Activated CD4-positive, alpha-beta T cell treated with anti-CD3 and anti-CD28 coated beads for 4 hours (primary cell): ENCODE measurements at places on chromosomes 7 and 10.

DNA sequence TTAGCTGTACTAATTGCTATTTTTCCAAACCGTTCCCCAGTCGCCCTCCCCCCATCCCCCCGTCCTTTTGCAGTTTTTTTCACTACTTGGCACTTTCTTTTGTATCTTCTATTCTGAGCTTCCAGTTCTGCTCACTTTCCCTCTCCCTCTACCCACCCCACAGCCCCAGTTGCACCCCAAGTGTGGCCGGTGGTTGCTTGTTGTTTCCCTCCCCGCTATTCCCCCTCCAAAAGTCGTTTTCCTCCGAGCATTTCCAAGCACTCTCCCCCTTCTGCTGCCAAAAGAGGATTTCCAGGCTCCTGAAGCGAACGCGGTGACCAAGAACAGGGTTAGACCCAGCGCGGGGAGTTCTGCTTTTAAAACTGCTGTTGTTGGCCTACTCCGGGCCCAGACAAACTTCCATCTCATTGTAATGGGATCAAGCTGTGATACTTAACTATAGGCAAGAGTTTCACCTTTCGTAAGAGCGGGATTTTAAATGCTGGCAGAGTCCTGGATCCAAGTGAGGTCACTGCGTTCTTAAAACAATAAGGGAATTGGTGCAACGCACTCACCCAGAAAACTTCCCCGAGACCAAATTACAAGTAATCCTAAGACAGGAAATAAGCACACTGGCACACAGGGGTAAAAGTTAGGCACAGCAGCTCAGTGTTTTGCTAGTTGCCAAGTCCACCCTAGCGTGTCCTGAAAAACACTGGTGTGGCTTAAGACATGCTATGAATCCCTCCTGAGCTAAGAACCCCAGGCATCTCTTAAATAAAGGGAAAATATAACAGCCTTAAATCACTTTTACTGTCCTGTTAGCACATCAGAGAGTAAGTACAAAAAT is 1.5 kb upstream of the RGS10 start:
- DNase-seq, result no peak

- no peak for DNase-seq
Measured at GRCh38 chr10:63757067-63757466, 235.9 kb downstream of the REEP3 start.

GRCh38 chr10:118735294-118735693 is 19.5 kb downstream of the CACUL1 start:
- DNase-seq, result no peak

- DNase-seq, result no peak
Measured at GRCh38 chr7:41747961-41748360, 45.1 kb upstream of the INHBA start.

- DNase-seq, result no peak
Measured at GRCh38 chr7:142595816-142596516, 153.3 kb upstream of the PRSS1 start.

GRCh38 chr7:64308016-64308270 is 5.8 kb upstream of the ZNF736 start:
- no peak for DNase-seq

GRCh38 chr7:115229401-115230105 is 307.7 kb downstream of the MDFIC start:
- DNase-seq, result peak; percentile 1

DNA sequence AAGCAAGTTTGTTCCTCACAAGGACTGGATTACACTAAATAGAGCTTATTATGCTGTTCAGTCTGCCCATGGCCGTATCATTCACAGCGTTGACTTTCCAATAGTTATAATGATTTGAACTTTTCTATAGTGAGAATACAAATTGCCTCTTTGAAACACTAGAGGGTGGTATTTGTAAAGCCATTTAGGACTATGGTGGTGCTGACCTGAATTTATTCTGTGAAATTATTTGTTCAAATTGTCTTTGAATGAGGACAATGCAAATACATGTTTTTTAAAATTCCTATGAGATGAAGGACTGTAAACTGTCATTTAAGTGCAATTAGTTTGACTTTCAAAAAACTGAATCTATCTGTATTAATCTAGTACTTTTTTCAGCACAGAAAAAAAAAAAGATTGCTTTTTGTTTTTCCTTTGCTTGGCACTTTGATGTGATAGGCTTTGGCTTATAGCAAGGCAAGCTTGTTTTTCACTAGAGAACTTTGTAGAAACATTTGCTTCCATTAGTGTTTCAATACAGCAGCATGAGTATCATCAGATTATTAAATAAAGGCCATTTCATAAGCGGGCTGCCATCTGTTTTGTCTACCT is 122.7 kb upstream of the TMEM229A start:
- no peak for DNase-seq

DNA sequence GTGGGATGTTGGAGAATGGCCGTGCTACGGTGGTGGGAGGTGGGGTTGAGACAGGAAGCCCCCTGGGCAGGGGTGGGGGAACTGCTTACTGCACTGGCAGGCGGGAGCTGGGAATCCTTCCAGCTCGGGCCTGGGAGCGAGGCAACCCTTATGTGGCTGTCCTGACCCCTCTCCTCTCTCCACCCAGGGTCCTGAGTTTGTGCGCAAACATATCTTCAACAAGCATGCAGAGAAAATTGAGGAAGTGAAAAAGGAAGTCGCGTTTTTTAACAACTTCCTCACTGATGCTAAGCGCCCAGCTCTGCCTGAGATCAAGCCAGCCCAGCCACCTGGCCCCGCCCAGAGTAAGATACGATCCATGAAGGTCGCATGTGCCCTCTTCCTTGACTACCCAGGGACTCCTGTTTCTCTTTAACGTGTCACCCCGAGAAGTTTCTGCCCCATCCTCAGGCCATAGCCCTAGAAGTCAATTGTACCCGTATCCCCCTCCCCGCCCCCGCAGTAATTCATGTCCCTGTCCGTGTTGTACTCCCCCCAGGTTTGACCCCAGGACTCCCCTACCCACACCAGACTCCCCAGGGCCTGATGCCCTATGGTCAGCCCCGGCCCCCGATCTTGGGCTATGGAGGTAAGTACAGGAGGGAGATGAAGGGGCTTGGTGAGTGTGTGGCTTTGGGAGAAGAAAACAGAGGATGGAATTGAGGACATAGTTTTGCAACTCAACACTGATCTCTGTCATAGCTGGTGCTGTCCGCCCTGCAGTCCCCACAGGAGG is 1.8 kb downstream of the UFSP1 start:
- DNase-seq, result peak; percentile 39

GRCh38 chr10:3624367-3624766 is 160.6 kb downstream of the KLF6 start:
- no peak for DNase-seq

- DNase-seq, result no peak
Measured at GRCh38 chr10:33022691-33023090, 64.7 kb upstream of the ITGB1 start.

- DNase-seq, result no peak
Measured at GRCh38 chr7:11221984-11222383, 248.3 kb downstream of the PHF14 start.

DNA sequence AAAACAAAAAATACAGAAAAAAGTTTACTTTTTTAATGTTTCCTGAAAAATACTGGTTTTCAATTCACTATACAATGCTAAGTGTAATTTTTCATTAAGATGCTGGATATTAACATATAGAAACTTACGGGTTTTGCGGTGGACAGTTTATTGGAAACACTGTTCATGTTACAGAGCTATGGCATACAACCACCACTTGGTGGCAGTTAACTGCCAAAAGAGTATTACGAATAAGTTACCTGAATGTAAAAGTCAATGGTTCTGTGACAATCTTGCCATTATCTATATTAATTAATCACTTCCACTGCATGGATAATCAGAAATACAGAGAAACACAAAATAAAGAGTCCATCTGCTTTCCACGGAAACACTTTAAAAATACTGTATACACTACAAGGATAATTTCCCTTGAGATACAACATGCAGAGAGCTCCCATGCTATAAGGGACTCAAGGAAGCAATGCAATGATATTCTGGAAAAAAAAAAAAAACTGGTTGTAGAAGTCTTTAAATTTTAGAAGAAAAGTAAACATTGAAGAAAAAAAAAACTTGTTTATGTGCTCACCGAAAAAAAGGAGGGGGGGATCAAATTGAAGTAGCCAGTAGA is 97.0 kb downstream of the TPK1 start:
- peak; percentile 6 for DNase-seq

DNA sequence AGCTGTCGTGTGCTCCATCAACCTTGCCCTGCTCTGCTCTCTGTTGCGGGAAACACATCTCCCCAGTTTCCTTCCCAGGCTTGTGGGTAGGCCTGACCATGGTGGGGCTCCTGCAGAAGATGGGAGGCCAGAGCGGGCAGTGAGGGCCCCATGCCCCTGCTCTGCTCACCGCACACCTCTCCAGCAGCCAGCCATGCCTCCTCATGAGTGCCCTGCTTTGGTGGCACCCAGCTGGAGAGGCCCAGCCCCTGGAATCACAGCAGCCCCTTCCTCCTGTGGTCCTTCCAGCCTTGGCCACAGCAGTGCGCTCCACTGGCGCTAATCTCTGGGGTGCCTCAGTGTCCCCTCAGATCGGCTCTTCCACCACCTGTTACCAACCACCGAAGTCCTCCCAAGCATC is 4.2 kb upstream of the OPN4 start:
- DNase-seq, result no peak

DNA sequence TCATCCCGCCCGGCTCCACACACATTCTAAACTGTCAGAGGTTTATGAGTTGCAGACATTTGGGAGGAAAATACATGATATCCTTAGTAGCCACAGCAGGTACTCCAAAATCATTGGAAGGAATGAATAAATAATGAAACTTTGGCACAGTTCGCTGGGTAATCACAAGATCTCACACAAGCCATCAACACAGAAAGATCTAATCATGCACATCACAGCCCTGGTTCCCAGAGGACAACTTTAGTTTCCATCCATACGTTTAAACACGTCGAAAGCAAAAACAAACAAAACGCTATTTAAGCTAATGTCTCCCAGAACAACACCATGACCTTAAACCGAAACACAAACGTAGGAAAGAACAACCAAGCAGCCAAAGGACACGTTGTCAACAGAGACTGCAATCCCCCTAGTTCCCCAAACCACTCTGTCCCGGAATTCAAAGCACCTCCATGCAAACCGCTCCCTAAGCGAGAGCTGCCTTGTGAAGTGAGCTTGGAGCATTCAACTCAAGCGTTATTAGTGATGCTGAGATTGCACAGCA is 12.3 kb downstream of the SVIL start:
- no peak for DNase-seq

- no peak for DNase-seq
Measured at GRCh38 chr10:30411263-30411662, 22.7 kb upstream of the MAP3K8 start.

- DNase-seq, result no peak
Measured at GRCh38 chr7:45920502-45921380, at the start of gene IGFBP3. Gene IGFBP3 (minus strand): TSS chr7:45921272. CDS start chr7:45921140, 132 bp downstream.

DNA sequence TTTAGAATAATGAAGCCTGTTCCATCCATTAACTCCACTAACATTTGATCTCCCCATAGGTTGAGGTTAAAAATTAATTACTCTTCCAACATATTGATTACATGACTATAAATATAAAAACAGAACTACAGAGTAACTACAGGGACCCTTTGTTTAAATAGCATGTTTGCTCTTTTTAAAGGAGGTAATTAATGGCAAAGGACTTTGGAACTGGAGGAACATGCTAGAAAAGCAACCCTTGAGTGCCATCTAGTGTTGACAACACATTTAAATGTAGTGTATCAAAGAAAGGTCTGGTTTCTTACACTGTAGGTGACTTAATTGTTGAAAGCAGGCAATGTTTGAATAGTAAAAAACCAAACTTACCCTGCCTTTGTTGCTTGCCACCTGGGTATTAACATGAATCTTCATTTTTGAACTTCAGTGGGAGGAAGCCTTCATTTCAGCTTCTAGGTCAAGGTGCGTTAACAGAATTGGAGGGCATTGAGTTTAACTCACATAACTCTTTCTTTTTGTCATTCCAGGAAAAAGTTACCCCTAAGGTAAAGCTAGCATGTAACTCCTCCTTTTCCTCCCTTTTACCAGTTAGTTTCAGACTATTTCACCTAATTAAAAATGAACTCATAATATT is 52.6 kb upstream of the CAPZA2 start:
- DNase-seq, result no peak

- DNase-seq, result no peak
Measured at GRCh38 chr10:82811621-82812020, 936.6 kb downstream of the NRG3 start.
